ENCODE measurements at places on chromosomes 3 and 15.

- no peak for DNase-seq
Observed at GRCh38 chr3:38130631-38131065, 6.3 kb downstream of the ACAA1 start.

DNA sequence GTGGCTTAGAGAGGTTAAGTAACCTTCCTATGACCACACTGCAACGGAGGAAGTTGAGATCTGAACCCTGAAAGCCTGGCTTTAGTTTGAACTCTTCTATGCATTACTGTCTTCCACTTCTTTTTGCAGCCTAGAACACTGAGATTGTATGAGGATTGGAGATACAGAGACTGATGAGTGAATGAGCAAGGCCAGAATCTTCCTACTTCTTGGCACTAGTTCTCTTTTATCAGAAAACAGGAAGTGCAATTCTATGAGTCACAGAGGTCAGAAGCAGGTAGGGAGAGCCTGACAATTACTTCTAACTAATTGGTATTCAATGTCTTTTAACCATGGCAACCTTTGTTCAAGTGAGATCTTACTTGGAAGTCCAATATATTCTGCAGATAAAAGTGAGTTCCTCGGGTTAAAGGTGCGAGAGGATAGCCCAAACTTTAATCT lies 219.0 kb downstream of the SHQ1 start:
- no peak for DNase-seq

GRCh38 chr3:158018462-158018861 lies 87.8 kb downstream of the SHOX2 start:
- DNase-seq = no peak

DNA sequence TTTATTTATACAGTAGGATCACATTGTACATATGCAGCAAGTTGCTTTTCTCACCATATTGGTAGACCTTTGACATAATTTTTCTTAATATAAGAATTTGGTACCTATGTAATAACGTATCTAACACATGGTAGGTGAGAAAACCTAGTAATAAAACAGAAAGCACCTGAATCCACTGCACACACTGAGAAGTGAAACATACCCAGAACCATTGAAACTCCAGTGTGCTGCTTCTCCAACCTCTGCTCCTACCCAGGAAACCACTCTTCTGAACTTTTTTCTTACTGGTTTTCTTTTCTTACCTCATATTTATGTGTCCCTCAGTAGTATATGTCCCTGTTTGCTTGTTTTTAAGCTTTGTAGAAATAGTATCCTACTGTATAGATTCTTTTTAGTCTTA lies 293.0 kb downstream of the UBE2E2 start:
- DNase-seq = no peak

- DNase-seq = no peak
Observed at GRCh38 chr3:193895409-193895808, 240.5 kb upstream of the HES1 start.

- no peak for DNase-seq
Observed at GRCh38 chr15:68372291-68372811, 59.6 kb downstream of the ITGA11 start.

- DNase-seq = no peak
Observed at GRCh38 chr3:180881065-180881801, 31.2 kb upstream of the FXR1 start.

GRCh38 chr3:196662711-196663571 lies 23.4 kb downstream of the NRROS start:
- DNase-seq = no peak

- peak; percentile 94 for DNase-seq
Observed at GRCh38 chr15:91271565-91272153, 171.6 kb downstream of the SV2B start.

DNA sequence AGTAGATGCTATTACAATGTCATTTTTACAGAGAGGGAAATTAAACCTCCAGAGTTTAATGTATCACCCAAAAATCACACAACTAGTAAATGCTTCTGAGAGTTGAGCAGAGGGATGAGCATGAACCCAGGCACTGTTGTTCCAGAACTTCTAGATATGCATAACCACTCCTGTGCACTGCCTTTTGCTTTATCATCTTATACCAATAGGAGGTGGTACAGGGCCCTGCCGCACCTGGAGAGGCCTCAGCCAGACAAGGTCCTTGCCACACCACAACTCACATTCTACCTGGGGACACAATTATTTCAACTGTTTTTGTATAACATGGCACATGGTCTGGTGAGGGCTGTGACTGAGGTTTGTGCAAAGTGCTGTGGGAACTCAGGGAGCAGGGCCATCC lies 78.5 kb upstream of the NTRK3 start:
- no peak for DNase-seq

All from NCI-H1417 (cell line).